ENCODE measurements at places on chromosomes 2 and 18. TPM values are rescaled to one million over a fixed set of nuclear protein-coding genes. Genes with fewer than 3 reads are reported as not detected.

DNA sequence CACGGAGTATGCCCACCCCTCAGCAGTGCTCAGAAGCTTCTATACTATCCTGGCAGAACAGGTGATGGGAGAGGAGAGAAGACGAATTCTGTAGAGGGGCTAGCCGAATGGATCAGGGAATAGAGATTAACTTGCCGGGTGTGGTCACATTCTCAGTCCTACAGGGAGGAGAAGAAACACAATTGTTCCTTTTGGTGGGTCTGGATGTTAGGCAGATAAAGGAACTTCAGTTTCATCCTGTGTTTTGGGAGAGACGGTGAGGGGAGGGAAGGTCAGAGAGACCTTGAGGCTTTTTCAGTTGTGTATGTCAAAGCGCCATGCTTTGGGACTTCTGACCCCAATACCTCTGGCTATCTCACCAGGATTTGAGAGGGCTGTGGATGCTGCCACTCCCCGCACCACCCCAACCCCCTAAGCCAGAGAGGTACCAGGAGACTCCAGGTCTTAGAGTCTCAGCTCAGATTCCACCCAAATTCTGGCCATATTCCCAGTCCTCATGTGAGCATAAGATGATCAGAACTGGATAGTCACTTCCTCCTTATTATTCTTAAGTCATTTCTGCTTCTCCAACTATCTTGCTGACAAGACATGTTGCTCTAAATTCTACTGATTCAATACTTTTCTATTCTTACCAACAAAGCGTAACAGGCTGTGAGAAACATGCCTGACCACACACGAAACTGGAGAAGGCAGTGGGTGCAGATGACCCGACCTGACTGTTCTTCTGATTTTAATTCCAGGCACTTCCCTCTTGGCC, 2.3 kb upstream of the TMEM37 start:
- DNase-seq: peak; percentile 15

- no peak for DNase-seq
Measured at GRCh38 chr2:137333386-137334165, 568.2 kb downstream of the THSD7B start.

DNA sequence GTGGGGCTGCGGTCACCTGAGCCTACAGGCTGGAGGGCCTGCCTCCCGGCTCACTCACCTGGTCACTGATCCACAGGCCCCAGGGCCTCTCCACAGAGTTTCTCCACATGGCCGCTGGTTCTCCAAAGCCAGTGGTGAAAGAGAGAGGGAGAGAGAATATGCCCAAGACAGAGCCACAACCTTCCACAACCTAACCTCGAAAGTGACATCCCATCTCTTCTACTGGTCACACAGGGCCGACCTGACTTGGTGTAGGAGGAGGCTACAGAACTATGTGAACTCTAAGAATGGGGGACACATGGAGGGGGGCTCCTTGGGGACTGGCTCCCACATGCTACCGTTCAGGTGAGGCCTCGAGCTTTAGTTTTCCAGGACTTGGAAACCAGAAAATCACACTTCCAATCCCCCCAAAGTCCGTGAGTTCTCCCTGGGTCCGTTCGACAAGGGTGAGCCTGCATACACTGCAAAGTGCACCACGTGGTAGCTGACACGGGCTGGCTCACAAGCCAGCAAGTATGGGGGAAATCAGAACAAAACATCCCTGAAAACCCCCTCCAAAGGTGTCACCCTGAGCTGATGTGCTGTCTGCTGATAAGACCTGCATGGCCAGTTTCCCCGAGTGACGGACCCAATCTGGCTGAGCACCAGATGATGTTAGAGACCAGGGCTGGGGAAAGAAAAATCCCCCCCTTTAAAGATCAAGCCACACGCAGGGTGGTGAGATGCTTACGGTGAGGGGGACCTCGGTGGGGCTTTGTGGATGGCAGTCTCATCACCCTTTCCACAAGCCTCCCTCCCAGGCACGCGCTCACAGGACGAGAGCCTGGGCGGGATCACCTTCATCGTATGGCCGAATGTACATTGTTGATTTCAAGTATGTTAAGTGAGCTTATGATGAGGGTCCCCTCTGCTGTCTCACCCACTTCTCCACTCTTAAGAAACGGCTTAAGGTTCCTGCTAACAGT, 54.2 kb upstream of the SEMA4C start:
- no peak for DNase-seq

DNA sequence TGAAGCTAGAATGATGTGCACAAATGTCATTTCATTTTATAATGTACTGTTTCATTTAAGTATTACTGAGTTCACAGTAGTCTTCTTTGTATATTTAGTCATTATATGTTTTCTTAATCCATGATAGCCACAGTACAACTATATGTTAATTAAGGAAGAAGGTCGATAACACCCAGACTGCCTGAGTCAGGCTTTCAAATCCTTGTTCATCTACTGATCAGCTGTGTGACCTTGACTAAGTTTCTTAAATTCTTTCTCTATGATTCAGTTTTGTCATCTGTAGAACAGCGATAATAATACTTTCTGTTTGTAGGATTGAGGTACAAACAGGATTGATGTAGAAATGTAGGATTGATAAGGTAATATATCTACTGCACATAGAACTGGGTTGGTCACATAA, 5.4 kb downstream of the GCC2 start:
- DNase-seq: no peak

DSG4 gene
- total RNA-seq: not detected

ZFP36L2 gene
- total RNA-seq: 9.5 TPM

ACMSD gene
- not detected for total RNA-seq

CFAP53 gene
- not detected for total RNA-seq
